ENCODE measurements at places on chromosomes 7 and 10.
A peak's percentile ranks its signal among the peaks of the same experiment; 100 is the strongest.

- DNase-seq, result no peak
These were observed 54.0 kb downstream of the MALSU1 start for GRCh38 chr7:23353172-23353571.

DNA sequence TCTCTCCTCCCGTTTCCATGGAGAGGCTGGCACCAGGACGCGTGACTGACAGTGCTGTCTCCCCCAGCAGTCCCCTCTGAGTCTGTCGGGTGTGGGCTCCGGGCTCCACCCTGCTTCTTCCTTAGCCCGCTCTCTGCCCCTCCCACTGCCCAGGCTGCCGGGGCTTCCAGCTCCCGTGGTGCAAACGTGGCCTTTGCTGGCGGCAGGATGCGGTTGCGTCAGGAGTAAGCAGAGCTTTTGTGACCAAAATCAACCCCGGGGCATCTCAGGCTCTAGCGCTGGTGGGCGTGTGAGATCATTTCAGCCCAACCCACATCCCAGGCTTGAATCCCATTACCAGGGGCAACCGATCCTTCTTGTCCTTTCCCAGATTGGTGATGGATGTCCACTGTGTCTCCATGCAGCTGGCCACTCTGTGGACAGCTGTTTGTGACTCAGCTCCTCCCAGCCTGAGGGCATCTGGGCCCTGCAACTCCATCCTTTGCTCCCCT, 28.2 kb downstream of the PTPRE start:
- DNase-seq, result no peak

- no peak for DNase-seq
These were observed 244.7 kb upstream of the GPR26 start for GRCh38 chr10:123421461-123421860.

DNA sequence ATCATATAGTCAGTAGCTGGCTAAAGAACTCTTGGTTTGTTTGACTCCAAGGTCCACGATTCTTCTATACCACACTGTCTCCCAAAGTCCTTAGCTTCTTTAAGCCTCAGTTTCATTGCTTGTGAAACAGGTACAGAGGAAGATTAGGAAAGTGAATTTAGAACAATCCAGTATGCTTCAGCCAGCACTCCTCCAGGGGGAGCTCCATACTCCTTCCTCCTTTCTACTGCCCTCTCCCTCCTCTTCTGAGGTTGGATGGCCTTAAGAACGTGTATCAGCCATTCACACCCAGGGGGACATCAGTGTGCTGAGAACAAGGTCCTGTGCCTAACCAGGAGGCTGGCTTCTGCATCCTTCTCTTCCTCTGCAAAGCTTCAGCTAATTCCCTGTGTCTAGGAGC, 54.8 kb upstream of the CALD1 start:
- no peak for DNase-seq

- no peak for DNase-seq
These were observed 108.0 kb downstream of the HTR5A start for GRCh38 chr7:155178096-155178495.

- DNase-seq, result no peak
These were observed 421.9 kb downstream of the SORCS3 start for GRCh38 chr10:105062951-105063350.

GRCh38 chr7:89914711-89915110, 239.6 kb upstream of the STEAP1 start:
- no peak for DNase-seq

- no peak for DNase-seq
These were observed 253.2 kb upstream of the FZD8 start for GRCh38 chr10:35895331-35895730.

GRCh38 chr7:100894860-100895700, 608 bp downstream of the ACHE start:
- peak; percentile 73 for DNase-seq

- DNase-seq, result no peak
These were observed 551 bp downstream of the IFIT1 start for GRCh38 chr10:89392974-89393373.

DNA sequence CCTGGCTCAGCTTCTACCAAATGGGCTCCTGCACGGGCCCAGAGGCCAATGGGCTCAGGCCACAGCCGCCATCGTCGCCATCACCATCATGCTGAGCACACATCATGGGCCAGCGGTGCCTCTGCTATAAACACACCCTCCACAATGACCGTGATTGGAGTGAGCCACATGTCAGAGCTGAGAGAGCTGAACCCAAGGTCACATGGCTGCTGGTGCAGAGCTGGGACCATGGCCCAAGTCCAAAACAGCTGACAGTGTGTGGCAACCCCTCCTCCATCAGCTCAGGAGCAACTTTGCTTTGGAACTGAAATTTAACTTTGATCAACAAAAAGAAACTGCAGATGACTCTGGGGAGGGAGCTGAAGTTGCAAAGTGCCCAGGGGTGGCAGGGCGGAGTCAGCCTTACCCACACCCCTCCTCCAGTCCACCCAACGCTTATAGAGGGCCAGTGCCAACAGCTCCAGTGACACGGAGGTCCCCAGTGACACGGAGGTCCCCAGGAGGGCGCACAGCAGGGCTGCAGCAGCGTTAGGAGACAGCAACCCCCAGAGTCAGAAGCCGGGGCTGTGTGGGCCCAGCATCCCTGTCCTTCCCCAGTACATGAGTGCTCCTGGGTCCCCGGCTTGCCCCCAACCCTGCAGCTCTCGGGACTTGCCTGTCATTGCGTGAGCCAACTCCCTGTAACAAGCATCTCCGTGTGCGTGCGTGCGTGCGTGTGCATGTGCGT, 249.6 kb downstream of the ELFN1 start:
- no peak for DNase-seq

GRCh38 chr7:136066304-136067143, 89.4 kb upstream of the MTPN start:
- DNase-seq, result no peak

- DNase-seq, result no peak
These were observed 218.8 kb downstream of the ZWINT start for GRCh38 chr10:56142092-56142728.

GRCh38 chr10:92957223-92958010, 103.2 kb upstream of the CYP26C1 start:
- DNase-seq, result no peak

DNA sequence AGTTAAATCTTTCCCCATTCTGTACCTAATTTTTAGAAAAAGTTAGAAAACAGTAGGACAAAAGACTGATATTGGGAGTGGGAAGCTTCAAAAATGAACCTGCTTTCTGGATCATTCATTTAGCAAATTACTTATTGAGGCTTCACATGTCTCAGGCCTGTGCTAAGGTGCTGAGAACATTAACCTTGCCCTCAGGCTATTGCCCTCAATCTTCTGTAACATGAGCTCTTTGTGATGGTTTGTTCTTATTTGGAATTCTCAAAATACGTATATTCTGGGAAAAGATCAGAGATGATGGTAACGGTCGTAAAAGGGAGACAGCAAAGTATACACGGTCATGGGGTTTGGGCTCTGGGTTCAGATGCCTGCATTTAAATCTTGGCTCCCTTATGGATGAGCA, 39.5 kb upstream of the PRKG1 start:
- no peak for DNase-seq

- DNase-seq, result no peak
These were observed 4.3 kb downstream of the NOC3L start for GRCh38 chr10:94358480-94358879.

- DNase-seq, result no peak
These were observed 349.5 kb downstream of the SEMA3D start for GRCh38 chr7:84837405-84837804.

DNA sequence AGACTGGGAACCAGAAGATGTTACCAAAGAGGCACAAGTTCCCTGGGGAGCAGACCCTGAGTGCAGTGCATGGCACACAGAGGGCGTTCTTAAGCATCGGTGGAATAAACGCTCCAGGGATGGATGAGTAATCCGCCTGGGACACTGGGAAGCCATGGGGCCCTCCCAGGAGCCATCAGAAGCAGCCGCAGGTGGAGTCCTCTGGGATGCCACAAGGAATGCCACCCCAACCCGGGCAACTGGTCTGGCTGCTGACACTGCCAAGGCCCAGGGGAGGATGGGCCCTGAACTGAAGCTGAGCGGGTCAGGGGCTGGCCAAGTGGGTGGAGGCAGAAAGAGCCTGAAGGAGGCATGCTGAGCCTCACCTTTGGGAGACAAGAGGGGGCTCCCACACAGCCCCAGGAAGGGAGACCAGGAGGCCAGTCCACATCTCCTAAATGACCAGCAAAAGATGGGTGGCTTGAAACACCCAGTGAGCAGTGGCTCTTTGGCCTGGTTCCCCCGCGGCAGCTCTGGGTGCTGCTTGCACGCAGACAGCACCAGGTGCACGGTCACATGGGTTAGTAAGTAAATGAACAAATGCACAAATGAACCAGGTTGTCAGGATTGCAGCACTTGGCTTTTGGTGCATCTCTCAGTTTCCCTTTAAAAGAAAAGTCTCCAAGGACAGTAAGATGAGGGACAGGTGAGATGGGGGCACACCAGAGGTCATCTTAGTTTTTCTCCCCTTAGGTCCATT, 141.3 kb upstream of the ZMIZ1 start:
- DNase-seq, result no peak

Measured in left hindlimb (tissue), 1 donor.